ENCODE measurements at places on chromosomes 6 and 20.

DNA sequence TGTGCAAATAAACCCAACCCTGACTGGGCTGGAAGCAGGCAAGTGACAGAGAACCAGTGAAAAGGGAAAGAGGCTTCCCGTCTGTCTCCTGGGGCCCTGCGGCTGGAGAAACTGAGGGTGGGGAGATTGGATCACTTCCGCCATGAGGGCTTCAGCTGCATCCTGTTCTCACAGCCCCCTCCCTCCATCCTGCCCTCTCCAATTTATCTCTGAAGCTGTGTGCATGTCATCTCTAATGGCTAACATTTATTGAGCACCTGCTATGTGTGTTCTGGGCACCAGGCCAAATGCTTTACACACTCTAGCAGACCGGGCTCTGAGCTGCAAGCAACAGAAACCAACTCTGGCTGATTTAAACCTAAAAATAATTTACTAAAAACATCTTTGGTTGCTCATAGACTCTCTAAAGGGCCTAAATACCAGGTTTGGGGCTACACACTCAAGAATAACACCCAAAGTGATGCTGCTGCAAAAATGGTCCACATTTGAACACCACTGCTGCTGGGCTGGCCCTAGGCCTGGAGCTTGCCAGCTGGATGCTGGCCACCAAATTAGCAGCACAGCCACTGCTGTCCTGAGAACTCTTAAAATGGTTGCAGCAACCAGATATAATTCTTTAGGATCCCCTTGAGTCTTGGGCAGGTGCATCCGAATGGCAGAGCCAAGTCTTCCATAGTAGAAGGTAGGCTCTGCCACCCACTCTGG, 123.6 kb upstream of the LRFN2 start:
- no peak for DNase-seq

DNA sequence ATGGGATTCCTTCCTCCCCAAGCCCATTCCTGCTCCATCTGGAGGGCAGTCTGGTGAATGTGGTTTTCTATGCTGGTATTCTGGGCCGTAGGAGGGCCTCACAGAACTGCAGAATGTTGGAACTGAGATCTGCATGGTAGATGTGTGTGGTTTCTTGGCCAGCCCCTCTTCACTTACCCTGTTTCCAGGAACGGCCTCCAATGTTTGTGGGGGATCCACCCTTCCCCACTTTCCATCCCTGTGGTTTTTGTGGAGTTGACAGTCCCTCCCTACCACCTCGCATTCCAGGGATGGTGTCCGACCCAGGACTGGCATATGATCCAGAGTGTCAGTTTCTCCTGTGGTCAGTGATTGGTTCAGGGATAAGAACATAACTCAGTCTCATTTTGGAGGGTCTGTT, 26.7 kb upstream of the TMEM14A start:
- DNase-seq = no peak

- DNase-seq = no peak
Measured at GRCh38 chr20:2005359-2005758, 11.5 kb upstream of the PDYN start.

DNA sequence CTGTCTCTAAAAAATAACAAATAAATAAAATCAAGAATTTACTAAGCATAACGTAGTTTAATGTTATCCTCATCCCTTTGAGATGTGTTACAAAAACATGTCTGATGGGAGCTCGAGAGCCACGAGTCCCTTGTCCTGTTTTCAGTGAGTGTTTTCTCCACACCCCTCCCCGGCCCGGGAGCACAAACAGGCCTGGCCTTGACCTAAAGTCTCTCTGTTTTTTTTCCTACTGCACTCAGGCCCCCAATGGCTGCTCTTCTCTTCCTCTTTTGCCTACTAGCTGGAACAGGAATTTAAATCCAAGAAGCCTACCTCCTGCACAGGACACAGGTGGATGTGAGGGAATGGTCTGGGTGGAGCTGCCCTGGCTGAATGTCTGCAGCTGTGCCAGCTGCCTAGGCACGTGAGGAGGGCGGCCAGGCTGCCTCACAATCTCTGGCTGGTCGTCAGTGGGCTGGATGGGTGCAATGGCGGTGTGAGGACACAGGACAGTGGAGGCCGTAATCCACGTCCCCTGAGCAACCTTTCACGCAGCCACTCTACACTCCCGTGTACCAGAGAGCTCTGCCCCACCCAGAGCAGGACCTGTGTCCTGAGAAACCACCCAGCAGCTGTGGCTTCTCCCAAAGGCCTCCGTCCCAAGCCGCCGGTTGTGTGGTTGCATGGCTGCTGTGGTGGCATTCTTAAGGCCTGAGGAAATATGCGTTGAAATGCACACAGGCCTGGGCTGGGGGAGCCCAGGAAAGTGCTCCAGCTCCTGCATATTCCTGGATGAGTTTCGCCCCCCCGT, 117.5 kb downstream of the FAM120B start:
- no peak for DNase-seq

DNA sequence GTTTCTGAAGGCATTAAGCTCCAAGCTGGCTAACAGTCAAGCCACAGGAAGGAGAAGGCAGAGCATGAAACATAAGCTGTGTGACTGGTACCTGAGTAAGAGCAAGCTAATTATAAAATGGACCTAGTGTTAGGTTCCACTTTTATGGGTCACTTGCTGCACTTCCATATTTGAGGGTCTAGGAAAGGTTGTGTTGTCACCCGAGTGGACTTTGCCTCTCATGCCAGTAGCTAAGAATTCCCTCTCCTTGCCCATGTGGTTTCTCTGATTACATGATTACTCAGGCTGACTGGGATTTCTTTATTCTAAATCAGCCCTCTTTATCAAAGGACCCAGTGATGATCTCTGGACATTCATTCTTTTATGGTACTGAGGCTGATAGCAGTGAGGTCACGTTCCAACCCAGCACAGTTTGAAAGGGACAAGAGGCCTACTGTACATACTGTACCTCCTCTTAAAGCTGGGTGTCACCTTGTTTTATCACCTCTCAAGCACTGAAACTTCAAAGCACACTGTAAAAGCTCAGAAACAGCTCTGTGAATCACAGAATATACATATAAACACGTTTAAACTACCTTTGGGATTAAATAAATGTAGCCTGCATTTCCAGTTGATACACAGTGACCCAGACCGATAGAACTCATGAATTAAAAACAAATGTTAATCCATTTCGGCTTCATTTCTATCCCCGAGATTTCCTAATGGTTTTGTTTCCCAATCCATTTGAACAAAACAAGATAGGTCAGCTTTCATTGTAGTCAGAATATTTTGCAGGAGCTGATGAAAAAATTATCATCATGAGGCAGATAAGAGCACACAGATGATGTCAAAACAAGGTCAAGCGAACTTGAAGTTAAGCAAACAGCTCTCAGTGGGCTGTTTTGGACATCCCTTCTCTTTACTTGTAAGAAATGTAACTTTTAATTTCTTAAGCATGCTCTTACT, 96.5 kb downstream of the ALDH8A1 start:
- DNase-seq = no peak

- no peak for DNase-seq
Measured at GRCh38 chr6:166271376-166271765, 36.8 kb downstream of the PRR18 start.

DNA sequence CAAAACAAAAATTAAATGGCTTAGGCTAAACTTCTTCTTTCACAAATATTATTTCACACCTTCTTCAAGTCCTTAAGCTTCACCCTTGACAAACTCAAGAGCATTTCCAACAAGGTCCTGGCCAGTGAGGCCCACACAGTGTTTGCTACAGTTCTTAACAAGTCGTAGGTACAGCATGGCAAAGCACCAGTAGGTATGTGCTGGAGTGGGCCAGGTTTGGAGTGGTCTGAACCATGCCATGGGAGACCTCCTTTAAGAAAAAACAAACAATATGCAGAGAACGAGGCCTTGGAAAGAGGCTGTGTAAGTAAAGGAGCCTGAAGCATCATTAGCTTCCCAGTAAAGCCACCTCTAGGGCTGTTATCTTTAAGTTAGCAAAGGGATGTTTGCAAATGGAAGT, 154.3 kb upstream of the SNX9 start:
- no peak for DNase-seq

DNA sequence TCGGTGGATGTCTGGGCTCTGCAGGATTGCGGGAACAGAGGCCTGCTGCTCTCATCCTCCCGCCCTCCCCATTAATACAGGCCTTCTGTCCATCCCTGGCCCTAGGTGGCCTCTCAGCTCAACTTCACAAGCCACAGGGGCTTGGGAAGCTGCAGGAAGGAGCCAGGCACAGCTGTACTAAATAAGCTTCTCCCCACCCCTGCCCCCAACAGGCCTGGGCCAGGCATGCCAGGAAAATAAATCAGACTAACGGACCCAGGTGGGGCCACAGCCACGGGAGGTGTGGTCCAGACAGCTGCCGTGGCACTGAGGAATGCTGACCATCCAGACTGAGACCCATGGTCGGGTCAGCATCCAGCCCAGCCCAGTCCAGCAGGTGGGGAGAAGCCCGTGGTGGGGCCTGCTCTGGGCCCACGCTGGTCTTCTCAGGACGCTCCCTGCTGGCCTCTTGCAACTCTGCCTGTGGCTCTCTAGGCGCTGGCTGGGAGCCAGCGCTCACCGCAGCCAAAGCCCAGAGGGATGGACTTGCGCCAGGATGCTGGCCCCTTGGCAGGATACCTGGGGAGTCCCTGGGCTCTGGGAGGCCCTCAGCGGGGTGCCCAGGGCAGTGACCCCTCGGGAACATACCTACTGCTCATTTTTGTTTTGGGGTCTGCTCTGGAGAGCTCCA, 8.6 kb upstream of the YTHDF1 start:
- no peak for DNase-seq

- DNase-seq = no peak
Measured at GRCh38 chr6:4338884-4339283, 203.5 kb upstream of the ECI2 start.

DNA sequence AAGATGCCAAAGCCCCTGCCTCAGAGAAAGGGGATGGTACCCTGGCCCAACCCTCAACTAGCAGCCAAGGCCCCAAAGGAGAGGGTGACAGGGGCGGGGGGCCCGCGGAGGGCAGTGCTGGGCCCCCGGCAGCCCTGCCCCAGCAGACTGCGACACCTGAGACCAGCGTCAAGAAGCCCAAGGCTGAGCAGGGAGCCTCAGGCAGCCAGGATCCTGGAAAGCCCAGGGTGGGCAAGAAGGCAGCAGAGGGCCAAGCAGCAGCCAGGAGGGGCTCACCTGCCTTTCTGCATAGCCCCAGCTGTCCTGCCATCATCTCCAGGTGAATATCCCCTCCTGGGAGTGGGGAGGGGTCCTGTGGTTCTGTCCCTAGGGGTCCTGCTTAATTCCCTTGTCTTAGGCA, 1.1 kb downstream of the MYLK2 start:
- DNase-seq = no peak

- no peak for DNase-seq
Measured at GRCh38 chr6:146408583-146408982, 135.1 kb upstream of the RAB32 start.

GRCh38 chr20:60690771-60691170, 561.3 kb upstream of the CDH4 start:
- no peak for DNase-seq

All from DMS 273 treated with DMSO at 0.1 percent for 48 hours (cell line).